ENCODE measurements at places on chromosomes 2 and 18.

- no peak for DNase-seq
These were observed 50.9 kb downstream of the COL3A1 start for GRCh38 chr2:189024901-189025618.

DNA sequence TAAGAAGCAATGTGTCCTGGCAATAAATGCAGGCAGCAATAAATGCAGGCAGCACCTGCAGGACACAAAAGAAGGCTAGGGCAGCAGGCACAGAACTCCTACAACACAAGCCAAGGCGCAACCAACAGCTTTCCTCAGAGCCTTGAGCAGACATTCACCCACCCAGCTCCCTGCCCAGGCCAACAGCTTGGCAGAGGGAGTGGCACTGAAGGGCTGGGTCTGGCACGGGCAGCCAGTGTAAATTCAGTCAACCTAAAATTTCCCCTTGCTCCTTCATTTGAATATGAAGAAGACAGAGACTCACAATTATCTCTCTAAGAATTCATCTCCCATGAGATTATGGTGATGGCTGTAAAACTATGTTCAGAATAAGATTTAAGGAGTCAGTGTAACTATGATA lies 35.4 kb downstream of the AAK1 start:
- no peak for DNase-seq

GRCh38 chr2:103615611-103616105 lies 853.8 kb downstream of the TMEM182 start:
- DNase-seq = no peak

- DNase-seq = no peak
These were observed 14.3 kb downstream of the C2orf76 start for GRCh38 chr2:119352357-119352756.

DNA sequence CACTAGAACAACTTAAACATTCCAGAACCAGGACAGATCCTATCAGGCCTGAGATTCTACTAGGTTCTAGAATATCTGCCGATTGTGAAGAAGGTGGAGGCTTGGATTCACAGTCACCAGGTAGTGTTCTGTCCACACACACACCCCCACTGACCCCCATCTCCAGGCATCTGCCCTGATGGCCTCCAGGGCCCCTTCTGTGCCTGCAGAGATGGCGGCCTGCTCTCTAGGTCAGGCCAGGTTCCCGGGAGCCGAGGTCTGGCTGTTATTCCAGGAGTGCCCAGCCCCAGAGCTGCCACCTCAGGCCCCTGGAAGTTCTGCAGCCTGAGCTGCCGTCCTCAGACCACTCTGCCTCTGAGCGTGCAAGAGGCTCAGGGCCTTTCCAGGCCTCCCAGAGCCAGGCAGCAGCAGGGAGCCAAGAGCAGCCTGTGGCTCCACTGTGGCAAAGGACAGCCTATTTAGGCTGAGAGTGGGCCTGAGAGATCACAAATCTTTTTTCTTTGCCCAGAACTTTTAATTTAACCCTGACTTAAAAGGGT lies 96.2 kb upstream of the ASAP2 start:
- DNase-seq = no peak

DNA sequence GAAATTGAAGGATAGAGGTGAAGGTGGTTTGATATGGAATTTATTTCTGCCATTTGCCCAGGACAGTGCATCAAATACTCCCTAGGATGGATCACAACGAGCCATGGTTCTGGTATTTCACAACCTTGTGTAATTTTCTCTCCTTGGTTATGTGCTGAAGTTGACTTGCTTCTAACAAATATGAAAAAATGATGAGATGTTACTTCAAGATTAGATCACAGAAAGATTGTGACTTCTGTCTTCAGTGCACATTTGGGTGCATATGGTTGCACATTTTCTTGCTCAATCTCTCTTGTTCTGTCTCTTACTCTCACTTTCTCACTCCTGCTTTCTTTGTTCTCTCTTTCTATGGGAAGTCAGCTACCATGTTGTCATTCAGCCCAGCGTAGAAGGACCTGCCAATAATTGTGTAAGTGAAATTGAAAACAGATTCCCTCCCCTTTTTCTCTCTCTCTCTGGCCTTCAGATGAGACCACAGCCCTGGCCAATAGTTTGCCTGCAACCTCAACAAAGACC lies 104.6 kb upstream of the RMDN2 start:
- DNase-seq = no peak

GRCh38 chr2:216335252-216335651 lies 37.0 kb downstream of the MARCHF4 start:
- no peak for DNase-seq

GRCh38 chr2:199704358-199705238 lies 146.4 kb downstream of the FTCDNL1 start:
- peak; percentile 46 for DNase-seq

GRCh38 chr2:216394881-216395280 lies 17.4 kb upstream of the SMARCAL1 start:
- no peak for DNase-seq

DNA sequence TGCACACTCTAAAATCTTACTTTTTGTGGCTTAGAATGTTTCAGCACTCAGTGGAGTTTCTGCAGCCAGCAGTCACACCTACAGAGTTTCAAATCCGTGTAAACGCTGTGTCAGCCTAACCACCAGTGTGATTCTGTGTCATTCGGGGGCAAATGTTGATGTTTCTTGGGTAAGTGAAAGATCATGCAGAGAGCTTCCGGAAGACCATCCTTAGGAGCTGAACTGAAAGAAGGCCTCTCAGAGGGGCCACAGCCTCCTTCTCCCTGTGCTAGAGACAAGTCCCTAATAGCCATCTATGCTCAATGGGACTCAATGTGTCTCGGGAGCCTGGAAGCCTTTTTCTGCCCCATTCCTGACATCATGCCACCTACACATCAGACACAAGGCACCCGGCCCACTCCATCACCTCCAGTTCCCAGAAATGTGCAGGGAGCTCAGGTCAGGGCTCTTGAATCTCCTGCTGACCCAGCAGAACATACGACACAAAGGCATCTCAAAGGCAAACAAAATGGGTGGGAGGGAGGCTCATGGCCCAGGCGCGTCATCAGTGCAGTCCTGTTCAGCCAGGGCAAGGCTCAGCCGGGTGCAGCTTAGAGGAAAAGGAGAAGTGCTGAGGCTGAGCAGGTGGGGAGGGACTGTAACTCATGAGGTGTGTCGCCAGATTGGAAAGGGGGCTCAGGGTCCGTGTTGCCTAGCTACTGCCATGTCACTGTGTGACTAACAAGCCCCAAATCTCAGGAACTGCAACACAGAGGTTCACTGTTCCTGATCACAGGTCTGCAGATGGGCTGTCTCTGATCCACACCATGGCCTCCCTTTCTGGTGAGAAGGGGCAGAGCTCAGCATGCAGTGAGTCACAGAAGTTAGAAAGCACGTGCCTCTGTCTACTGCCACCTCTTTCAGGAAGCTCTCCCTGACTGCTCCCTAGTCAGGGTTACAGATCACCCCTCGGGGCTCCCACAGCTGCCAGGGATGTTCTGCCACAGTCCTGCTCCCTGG lies 82.0 kb downstream of the SMAD7 start:
- peak; percentile 87 for DNase-seq

GRCh38 chr2:127592761-127593227 lies 53.2 kb upstream of the GPR17 start:
- no peak for DNase-seq

DNA sequence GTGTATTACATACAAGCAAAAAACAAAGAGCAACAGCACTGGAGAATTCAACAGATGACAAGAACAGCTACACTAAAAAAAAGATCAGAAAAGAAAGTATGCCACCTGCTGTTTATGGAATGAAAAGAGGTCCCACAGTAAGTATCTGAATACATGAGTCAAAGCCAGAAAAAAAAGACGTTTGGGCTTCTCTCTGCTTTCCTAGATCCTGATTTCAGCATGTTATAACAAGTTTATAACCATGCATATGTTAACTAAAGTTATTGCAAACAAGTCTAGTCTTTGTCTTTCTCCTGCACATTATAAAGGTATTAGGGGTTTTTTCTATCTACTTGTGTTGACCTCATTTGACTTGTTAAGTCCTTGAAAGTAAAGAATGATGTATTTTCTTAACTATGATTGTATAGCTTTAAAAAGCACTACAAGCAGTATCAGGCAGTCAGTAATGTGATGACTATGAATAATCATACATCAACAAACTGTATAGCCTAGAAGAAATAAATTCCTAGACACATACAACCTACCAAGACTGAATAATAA lies 108.5 kb upstream of the COL5A2 start:
- DNase-seq = no peak

GRCh38 chr2:105454801-105455485 lies 56.1 kb upstream of the FHL2 start:
- no peak for DNase-seq

DNA sequence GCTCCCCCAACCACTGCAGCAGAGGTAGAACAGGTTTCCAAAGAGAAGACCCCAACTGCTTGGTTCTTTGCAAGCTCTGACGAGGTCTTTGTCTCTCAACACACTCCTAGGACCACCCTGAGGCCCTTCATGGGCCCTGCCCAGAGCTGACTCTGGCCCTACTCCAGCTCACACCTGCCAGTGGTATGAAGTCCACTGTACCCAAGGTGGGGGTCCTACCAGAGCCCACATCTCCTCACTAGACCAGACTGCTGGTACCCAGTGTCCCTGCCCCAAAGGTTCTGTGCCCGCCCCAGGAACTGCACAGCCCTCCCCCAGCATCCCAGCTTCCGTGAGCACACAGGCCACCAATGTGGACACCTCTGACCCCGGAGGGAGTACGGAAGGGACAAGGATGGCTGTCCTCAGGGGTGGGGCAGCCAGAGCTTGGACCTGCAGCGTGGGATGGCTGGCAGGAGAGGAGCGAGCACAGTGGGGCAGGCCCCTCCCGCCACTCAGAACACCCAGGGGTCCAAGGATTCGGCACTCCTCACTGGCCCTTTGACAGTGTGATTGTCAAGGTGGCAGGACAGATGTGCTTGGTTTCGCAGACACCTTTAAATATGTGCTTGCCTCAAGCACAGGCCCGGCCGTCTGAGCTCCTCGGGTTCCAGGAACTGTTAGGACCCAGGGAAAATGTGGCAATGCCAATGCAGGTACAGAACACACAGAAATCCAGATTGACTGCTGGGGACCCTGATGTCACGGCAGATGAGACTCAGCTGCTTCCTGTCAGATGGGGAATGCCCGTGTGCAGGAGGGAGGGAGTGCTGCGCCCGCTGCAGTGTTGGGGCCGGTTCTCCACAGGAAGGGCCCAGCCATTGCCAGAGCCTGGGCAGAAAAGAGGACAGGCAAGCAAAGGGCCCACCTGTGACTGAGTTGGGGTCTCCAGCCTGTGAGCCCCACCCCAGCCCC lies 51.2 kb downstream of the MTERF4 start:
- DNase-seq = no peak

- no peak for DNase-seq
These were observed 178.0 kb downstream of the DLGAP1 start for GRCh38 chr18:4276953-4277585.

DNA sequence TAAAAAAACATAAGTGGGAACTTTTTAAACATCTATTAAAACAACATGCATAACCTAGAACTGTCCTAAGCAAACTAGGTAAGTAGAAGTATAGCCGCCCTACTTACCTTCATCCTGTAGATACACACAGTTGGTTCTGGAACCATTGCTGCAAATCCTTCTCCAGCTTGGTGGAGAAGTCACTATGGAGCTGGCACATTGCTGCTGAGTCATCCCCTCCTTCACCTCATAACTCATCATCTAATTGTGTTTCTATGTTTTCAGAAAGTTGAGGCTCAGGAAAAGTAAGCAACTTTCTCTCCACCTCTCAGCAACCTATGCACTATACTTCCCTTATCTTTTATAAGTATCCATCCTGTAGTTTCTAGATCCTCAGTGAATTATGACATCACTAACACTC lies 269.8 kb upstream of the MMADHC start:
- DNase-seq = no peak

GRCh38 chr2:2914252-2914651 lies 463.4 kb downstream of the EIPR1 start:
- DNase-seq = no peak

DNA sequence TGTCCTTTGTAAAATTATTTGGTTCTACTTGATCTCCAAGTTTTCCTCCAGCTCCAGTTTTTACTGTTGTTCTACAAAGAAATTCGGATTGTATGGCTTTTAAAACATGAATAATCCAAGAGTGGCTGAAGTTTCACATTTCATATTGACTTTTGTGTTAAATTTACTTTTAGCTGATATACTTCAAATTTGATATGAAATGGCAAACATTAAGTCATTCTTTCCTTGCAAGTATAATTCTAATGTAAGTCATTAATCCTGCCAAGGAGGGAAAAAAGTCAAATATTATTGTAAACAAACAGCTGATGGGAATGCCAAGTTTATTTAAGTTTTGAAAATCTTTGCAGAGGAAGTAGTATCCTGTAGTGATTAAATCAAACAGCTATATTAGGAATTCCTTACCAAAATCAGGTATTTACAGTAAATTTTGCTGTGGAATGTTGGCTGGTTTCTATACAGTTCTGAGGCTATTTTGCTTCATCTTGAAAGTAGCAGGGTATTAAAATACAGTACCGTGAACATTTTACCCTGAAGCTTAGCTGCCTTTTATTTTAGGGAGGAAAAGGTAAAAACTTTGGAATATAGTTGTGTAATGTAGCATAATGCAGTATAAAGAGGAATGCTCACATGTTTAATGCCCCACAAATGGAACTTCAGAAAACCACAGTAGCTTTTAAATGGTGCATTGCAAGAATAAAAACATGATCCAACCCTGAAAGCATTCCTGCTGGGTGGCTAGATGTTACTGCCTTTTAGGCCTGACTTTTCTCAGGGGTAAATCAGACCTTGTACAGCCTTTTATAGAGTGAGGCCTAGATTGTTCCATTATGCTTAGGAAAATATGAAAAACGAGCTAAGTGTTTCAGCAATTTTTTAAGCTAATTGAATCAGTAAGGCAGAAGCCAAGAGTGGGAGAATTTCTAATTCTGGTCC lies 62.7 kb upstream of the NT5C1B start:
- no peak for DNase-seq

DNA sequence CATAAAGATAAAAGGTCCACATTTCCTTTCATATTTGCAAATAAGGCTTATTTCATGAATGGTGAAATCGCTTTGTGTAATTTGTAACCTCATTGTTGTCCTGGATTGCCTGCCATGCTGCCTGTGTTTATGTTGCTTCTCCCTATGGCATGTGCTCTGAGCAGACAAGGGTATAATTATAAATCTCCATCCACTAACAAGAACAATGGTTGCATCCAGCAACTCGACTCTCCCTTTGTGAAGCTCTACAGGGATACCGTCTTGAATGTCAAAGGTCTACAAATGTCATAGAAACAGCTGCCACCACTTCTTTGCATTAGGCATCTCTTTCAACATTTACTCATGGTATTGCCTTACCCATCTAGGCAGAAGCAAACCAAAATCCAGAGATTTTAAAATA lies 209.6 kb downstream of the SLC8A1 start:
- DNase-seq = no peak

DNA sequence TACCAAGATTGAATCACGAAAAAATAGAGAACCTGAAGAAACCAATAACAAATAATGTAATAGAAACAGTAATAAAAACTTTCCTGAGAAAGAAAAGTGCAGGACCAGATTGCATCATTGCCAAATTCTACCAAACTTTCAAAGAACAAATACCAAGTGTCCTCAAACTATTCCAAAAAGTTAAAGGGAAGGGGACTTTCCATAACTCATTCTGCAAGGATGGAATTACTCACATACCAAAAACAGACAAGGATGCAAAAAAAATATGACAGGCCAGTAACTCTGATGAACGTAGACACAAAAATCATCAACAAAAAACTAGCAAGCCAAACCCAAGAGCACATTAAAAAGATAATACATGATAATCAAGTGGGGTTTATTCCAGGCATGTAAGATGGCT lies 172.3 kb upstream of the SLC35G4 start:
- DNase-seq = no peak

GRCh38 chr2:241108271-241109209 lies 6.5 kb upstream of the MTERF4 start:
- no peak for DNase-seq

Data from CD14-positive monocyte (primary cell).